SJSA1 (cell line): ENCODE measurements at places on chromosomes 3 and 15. TPM values are rescaled to one million over a fixed set of nuclear protein-coding genes. Genes with fewer than 3 reads are reported as not detected.

GRCh38 chr15:42384597-42384996 lies 25.3 kb downstream of the CAPN3 start:
- DNase-seq, result no peak
- no peak overlapping the region for H3K4me3 ChIP-seq
- H3K27ac ChIP-seq, result no peak overlapping the region
- 0 out of 2 replicates have a peak, but pooled peaks cover 3% of the 10 kb centered on the region for H3K4me1 ChIP-seq

GRCh38 chr3:146375219-146375618 lies 94.1 kb downstream of the PLSCR2 start:
- H3K36me3 ChIP-seq, result no peaks in the 10 kb centered on the region
- no peak for DNase-seq
- H3K4me3 ChIP-seq, result no peak overlapping the region
- peaks cover 4% of the 10 kb centered on the region; the same call in 1 of the 2 replicates for H3K4me1 ChIP-seq
- no peaks in the 10 kb centered on the region for H3K27me3 ChIP-seq

CCK gene
- not detected in 2 replicates for total RNA-seq

ZNF502 gene
- total RNA-seq, result 0.79 TPM in 1 of 2 replicates, not detected in the other

DNA sequence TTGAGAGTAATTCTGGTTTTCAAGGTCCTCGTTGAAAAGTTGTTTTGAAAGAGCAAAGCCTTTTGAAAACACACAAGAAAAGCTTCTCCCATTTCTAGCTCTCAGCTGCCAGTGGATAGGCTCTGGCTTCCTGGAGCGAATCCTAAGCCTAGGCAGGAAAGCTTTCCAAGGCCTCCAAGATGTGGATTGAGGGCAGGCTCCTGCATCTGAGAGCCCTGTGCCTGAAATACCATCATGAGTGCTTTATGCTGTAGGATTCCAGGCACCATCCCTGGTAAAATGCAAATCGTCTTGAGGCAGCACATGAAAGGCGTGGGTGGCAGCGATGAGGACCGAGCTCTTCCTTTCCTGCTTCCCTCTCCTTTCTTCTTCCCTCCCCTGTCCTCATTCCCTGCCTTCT lies 60.7 kb upstream of the CORO2B start:
- H3K4me3 ChIP-seq, result no peak overlapping the region
- peaks cover 4% of the 10 kb centered on the region; the same call in 1 of the 2 replicates for H3K27me3 ChIP-seq
- DNase-seq, result no peak
